Activated naive CD4-positive, alpha-beta T cell treated with Interleukin-2 at 50 U/mL for 16 hours (primary cell): ENCODE measurements at places on chromosomes 13 and 19.

- DNase-seq, result no peak
Observed at GRCh38 chr19:40472516-40472915, 5.7 kb downstream of the SPTBN4 start.

GRCh38 chr13:43664700-43665191 lies 122.0 kb downstream of the ENOX1 start:
- no peak for DNase-seq

DNA sequence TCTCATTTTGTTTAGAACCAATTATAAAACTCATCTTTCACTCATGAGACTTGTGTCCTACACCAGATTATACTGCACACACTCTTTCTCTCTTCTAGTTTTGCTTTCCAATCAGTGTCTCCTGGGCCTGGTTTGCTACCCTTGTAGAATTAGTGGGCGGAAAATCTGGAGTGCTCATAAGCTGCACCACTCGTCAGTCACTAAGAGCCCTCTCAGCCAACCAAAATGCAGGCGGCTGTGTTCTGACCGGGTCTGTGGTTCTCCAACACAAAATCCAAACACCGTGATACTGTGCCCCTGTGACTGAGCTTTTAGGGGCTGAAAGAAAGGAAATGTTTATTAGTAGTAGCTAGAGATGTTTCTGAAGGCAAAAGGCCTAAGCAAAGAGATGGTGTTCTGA lies 83.7 kb upstream of the OBI1 start:
- DNase-seq, result no peak

- DNase-seq, result no peak
Observed at GRCh38 chr13:110885966-110886869, 28.7 kb downstream of the ANKRD10 start.

DNA sequence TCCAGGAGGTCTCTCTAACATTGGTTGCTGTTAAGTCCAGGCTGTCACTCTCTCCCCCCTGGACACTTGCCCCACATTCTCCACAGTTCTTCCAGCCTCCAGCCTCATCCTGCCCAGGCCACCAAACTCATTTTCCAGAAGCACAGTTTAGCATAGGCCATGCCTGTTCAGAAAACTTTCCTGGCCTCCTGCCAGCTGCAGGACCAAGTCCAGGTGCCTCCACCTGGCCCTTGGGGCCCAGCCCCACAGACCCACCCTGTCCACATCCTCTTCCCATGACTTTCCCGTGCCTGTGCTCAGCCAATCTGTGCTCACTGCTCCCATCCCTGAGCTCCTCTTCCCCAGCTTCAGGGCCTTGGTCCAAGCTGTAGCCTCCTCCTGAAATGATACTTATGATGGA lies 905.0 kb downstream of the UQCRFS1 start:
- no peak for DNase-seq

GRCh38 chr13:66430269-66430668 lies 799.9 kb downstream of the PCDH9 start:
- DNase-seq, result no peak

GRCh38 chr13:107993239-107993949 lies 221.9 kb downstream of the LIG4 start:
- DNase-seq, result no peak

- DNase-seq, result no peak
Observed at GRCh38 chr19:8973501-8974091, 36.6 kb downstream of the MUC16 start.

- no peak for DNase-seq
Observed at GRCh38 chr19:56885173-56885985, 44.9 kb upstream of the PEG3 start.

- no peak for DNase-seq
Observed at GRCh38 chr19:8036434-8037099, 16.0 kb upstream of the CCL25 start.

- no peak for DNase-seq
Observed at GRCh38 chr13:33934951-33935371, 117.0 kb downstream of the RFC3 start.

- no peak for DNase-seq
Observed at GRCh38 chr19:3039125-3039524, 10.0 kb upstream of the TLE2 start.

- DNase-seq, result peak; percentile 37
Observed at GRCh38 chr13:97434397-97435201, 630 bp downstream of the RAP2A start.
